ENCODE measurements at places on chromosomes 16 and 17. TPM values are rescaled to one million over a fixed set of nuclear protein-coding genes. Genes with fewer than 3 reads are reported as not detected.
A peak's percentile ranks its signal among the peaks of the same experiment; 100 is the strongest.

DNA sequence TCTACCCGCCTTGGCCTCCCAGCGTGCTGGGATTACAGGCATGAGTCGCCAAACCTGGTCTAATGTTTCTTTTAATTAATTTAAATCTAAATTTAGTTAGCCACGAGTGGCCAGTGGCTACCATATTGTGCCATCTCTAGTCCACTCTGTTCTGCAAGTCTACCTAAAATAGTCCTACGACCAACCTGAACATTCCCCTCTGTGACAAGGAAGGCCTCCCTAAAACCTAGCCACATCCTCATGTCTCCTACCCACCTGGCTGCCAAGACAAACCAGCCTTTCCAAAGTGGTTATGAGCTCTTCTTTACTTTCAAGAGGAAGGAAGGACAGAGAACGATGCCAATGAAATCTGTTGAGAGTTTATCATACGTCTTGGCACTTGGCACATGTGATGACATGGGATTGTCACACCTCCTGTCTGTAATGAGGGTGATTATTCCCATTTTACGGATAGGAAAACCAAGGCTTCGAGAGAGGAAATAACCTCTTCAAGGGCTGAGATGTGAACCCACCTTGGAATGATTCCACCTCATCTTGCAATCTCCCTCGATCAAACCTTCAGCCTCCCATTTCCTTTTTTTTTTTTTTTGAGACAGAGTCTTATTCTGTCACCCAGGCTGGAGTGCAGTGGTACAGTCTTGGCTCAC is 19.7 kb downstream of the MYH11 start:
- H3K27ac ChIP-seq = no peak overlapping the region
- H3K4me3 ChIP-seq = no peak overlapping the region
- no peak for DNase-seq
- H3K27me3 ChIP-seq = peaks cover 28% of the 10 kb centered on the region
- H3K36me3 ChIP-seq = no peaks in the 10 kb centered on the region
- H3K4me1 ChIP-seq = no peaks in the 10 kb centered on the region

- H3K27me3 ChIP-seq = peaks cover 17% of the 10 kb centered on the region
- H3K4me1 ChIP-seq = no peaks in the 10 kb centered on the region
- H3K36me3 ChIP-seq = no peaks in the 10 kb centered on the region
Measured at GRCh38 chr16:12677502-12677901, 126.2 kb downstream of the CPPED1 start.

- H3K27me3 ChIP-seq = peaks cover 63% of the 10 kb centered on the region
- DNase-seq = peak; percentile 45
- peaks cover 14% of the 10 kb centered on the region for H3K4me1 ChIP-seq
- no peak overlapping the region for H3K4me3 ChIP-seq
- no peaks in the 10 kb centered on the region for H3K36me3 ChIP-seq
Measured at GRCh38 chr17:34434052-34434451, 71.0 kb upstream of the CCL1 start.

DNA sequence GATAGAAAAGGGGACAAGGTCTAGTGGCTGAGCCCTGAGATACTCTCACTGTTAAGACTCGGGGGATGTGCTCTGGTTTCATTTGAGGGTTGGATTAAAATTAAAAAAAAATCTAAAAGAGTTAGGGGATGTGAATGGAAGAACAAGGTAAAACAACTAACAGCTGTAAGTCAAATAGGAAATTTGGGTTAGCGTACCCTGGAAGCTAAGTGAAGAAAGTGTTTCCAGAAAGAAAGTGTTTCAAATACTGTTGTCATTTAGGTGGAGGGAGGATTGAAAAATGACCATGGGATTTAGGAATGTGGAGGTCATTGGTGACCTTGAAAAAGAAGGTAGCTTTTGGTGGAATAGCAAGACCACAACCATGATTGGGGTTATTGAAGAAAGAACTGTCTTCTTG is 37.7 kb downstream of the PPM1D start:
- no peaks in the 10 kb centered on the region for H3K4me1 ChIP-seq
- no peak for DNase-seq
- H3K36me3 ChIP-seq = peaks cover 5% of the 10 kb centered on the region
- H3K27ac ChIP-seq = no peak overlapping the region
- H3K4me3 ChIP-seq = no peak overlapping the region

GRCh38 chr17:51435641-51436091 is 175.3 kb downstream of the UTP18 start:
- no peak overlapping the region for H3K4me3 ChIP-seq
- peak; percentile 87 for DNase-seq
- peaks cover 25% of the 10 kb centered on the region for H3K4me1 ChIP-seq
- H3K27ac ChIP-seq = peak overlapping the region; percentile 21
- no peaks in the 10 kb centered on the region for H3K36me3 ChIP-seq
- H3K27me3 ChIP-seq = peaks cover 33% of the 10 kb centered on the region

DNA sequence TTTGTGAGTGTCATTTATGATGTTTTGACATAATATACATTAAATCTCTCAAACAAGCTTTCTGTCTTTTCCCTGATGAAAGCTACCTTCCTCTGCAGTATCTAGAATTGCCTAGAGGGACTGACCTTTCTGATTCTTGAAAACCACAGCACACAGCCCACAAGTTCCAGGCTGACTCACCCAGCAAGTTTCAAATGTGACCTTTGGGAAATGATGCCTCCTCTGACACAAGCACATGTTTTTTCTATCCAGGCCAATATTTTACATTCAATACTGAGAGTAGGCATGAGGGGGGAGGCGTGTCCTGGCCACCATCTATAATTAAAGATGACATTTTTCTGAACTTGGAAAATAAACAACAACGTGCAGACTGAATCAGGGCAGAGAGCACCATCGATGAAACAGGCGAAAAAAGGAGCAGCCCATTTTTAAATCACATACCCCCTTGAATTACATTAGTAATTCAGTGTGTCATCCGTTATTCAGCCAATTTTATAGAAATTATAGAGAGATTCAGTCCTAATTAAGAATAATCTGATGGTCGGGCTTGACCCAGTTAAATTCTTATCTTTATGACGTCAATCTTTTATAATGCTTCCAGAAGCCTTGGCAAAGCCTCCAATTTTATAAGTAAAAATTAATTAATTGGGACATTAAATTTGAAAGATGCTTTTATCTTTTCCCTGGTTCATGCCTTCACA is 292.6 kb upstream of the CDH11 start:
- DNase-seq = no peak
- H3K4me3 ChIP-seq = no peak overlapping the region
- H3K27me3 ChIP-seq = no peaks in the 10 kb centered on the region
- no peak overlapping the region for H3K27ac ChIP-seq
- no peaks in the 10 kb centered on the region for H3K4me1 ChIP-seq
- H3K36me3 ChIP-seq = no peaks in the 10 kb centered on the region

Gene HOXB3
- total RNA-seq = 151 TPM

DNA sequence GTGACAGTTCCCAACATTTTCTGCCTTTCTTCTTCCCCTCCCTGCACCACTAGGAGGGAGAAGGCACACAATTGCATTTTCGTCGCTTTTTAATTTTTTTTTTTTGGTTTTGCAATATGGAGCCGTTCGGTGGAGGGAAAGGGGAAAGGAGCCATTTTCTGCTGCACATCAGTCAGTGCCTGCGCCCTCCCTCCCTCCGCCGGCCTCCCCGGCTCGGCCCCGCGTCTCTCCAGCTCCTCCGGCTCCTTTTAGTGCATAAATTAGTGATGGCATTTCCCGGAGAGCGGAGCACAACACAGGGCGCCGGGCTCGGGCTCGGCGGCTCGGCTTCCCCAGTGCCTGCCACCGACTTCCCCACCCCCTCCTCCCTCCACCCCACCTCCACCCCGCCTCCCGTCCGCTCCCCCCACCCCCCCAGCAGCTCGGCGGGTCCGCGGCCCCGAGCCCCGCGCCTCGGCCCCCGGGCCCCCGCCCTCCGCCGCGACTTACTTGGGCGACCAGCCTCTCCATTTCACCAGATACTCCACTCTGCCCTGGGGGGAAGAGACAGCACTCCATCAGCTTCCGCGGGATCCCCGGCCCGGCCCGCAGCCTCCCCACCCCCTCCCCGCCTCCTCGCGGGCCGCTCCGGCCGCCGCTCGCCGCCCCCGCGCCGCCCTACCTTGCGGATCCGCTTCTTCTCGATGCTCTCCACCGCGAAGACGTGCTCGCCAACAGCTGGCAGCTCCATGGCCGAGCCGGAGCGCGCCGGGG is 542 bp downstream of the CBX4 start:
- peaks cover 38% of the 10 kb centered on the region for H3K27me3 ChIP-seq
- H3K4me3 ChIP-seq = peak overlapping the region; percentile 85
- H3K4me1 ChIP-seq = peaks cover 19% of the 10 kb centered on the region
- H3K27ac ChIP-seq = peak overlapping the region; percentile 69
- DNase-seq = no peak

DNA sequence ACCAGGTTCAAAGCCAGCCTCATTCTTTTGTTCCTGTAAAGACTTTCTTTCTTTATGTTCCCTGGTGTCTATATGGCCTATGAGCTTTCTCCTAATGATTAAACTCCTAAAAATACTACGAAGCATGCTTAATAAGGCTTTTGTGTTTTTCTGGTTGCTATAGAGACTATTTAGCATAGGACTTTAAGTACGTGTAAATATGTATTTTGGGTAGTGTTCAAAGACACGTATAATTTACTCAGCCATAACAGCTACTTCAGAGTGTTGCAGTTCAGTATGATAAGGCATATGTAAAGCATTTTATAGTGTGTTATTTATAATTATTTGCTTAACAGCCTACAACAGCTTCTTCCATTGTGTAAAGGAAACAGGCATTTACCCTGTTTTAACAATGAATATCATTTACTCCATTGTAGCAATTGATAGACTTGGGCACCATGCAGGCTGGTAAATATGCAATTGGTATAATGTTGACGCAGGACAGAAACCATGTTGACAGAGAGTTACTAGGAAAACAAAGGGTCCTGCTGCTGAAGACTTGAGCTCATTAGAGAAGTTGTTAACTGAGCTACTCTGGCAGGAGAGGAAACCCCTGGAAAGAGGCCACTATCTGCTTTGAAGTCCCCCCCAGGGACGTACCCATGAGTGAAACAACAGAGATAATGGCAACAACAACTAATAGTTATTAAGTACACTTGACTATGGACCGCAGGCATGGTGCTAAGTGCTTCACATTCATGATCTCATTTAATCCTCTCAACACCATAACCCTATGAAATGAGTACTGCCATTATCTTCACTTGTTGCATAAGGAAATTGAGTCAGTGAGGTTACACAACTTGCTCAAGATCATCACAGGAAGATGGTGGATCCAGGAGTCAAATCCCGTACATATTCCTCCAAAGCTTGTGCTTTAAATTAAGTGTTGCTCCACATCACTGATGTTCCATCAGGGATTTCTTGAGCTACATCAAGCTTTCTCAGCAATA is 342.2 kb upstream of the DYNLRB2 start:
- no peaks in the 10 kb centered on the region for H3K36me3 ChIP-seq
- no peak for DNase-seq
- no peaks in the 10 kb centered on the region for H3K27me3 ChIP-seq
- peaks cover 15% of the 10 kb centered on the region for H3K4me1 ChIP-seq
- no peak overlapping the region for H3K4me3 ChIP-seq

DNA sequence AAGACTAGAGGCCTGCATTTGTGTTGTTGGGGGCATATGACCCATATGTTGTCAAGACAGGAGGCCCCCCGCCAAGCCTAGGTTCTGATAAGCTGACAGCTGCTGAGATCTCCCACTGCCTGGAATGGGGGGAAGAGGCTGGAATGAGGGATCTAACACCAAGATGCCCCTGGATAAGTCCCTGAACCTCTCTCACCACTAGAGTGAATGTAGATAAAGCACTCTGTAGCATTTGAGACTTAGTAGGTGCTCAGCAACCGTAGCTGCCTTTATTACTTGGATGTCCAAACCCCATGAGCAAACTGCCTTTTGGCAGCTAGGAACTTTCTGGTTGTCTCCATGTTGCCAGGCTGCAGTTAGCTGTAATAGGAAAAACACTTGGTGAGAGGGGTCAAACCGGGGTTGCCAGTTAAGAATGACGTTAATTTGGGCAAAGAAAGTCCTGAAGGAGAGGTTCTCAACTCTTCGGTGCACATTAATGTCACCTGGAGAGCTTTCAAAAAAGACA is 4.4 kb upstream of the RASL10B start:
- no peak overlapping the region for H3K4me3 ChIP-seq
- no peak overlapping the region for H3K27ac ChIP-seq

GRCh38 chr17:75758131-75758905 is 6.7 kb downstream of the GALK1 start:
- H3K27me3 ChIP-seq = no peaks in the 10 kb centered on the region
- H3K4me3 ChIP-seq = no peak overlapping the region
- peaks cover 53% of the 10 kb centered on the region for H3K36me3 ChIP-seq

- peak; percentile 37 for DNase-seq
- peaks cover 7% of the 10 kb centered on the region for H3K36me3 ChIP-seq
- H3K27ac ChIP-seq = peak overlapping the region; percentile 10
Measured at GRCh38 chr17:48236681-48237134, 129.1 kb downstream of the SNX11 start.

GRCh38 chr16:28913946-28914724 is 10.9 kb downstream of the RABEP2 start:
- H3K27ac ChIP-seq = no peak overlapping the region
- peaks cover 58% of the 10 kb centered on the region for H3K36me3 ChIP-seq

DNA sequence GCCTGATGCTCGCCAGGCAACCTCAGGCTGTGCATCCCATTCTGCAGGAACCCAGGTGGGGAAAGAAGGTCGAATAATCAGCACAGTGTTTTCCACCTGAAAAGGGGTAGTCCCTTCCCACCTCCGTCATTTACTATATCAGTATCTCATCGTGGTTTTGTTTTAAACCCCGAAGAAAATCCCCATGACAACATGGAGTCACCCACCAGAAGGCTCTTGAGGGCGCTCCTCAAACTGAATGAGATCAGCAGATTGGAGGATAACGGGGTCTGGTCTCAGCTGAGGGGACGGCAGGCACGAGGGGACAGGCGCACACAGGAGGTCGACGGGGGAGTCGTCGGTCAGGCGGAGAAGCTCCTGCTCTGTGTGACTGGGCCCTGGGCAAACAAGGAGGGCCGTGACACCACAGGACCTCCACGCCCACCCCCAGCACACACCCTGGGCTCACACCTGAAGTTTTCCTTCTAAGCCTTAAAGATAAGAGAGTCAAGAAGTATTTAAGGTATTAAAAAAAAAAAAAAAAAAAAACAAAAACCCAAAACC is 44.2 kb downstream of the MARF1 start:
- H3K27ac ChIP-seq = no peak overlapping the region
- no peaks in the 10 kb centered on the region for H3K27me3 ChIP-seq
- no peak overlapping the region for H3K4me3 ChIP-seq

GRCh38 chr17:2390199-2390836 is 10.5 kb downstream of the MNT start:
- H3K4me1 ChIP-seq = peaks cover 26% of the 10 kb centered on the region
- H3K27ac ChIP-seq = no peak overlapping the region
- no peak for DNase-seq
- H3K36me3 ChIP-seq = peaks cover 56% of the 10 kb centered on the region
- H3K4me3 ChIP-seq = no peak overlapping the region

Data from Calu3 (cell line).